ENCODE measurements at places on chromosomes 5 and 9.

DNA sequence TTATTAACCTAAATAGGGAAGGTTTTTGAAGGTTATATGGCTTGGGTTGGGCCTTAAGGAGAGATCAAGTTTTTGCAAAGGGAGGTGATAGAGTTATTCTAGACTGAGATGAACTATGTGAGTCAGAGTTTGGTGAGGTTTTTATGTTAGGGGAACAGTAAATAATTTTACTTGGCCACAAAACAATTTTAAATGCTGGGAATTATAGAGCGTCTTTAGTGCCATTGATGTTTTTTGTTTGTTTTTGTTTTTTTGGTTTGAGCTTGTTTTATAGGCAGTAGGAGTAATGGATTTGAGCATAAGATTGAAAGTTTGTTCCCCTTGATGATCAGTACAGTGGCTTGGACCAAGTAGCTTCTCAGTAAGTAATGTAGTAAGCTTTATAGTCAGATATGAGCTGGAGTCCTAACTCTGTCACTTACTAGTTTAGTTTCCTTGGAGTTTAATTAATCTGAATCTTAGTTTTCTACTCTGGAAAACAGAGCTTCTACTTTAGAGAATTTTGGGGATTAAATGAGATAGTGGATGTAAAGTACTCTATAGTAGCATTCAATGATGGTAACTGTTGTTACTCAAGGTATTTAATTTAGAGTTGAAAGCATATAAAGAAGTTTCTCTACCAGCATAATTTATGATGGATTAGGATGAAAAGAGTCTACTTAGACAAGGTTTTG, 2.9 kb downstream of the NAA35 start:
- DNase-seq = no peak

DNA sequence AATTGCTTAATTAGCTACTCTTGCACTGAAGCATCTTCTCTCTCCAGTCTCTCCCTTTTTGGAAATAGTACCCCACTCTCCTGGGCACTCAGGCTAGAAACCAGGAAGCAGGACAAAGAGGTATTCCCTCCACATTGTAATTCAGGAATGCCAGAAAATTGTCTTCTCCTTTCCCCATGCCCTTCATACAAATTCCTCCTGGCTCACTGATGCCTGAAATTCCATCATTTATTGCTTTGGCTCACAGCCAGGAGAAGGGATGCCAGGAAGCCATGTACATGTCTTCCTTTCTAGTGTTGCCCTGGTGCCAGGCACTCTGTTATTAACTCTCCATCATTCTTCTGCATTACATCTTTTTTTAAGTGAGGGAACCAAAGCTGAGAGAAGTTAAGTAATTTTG, 716.5 kb upstream of the C9orf72 start:
- no peak for DNase-seq

GRCh38 chr5:167378894-167379723, 912.3 kb upstream of the WWC1 start:
- no peak for DNase-seq

- no peak for DNase-seq
These were observed 49.7 kb upstream of the GRHPR start for GRCh38 chr9:37372839-37373238.

DNA sequence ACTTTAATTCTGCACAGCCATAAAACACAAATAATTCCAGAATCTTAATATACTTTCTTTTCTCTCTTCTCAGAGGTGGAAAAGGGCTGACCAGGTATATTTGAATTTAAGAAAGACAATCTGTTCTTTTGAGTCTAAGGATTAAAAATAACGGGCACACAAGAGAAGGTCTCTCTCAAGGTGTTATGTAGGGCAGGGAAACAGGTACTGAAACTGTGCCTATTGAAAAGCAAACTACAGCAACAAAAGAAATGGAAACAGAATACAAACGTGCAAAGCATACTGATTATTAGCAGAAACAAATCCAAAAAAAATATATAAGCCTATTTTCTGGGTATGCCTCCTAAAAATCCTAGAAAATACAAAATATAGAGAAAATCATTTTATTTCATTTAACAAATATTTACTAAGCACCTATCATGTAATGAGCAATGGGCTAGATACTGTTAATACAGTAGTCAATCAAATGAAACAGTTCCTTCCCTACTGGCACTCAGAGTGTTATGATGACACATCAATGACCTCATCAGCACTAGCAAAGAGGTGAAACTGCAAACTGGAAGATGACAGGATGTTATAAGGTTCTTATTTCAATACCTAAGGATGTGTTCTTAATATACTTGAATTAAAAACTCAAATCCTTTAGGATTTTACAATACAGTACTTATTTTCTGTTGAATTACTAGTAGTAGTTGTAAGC, 87.7 kb downstream of the AUH start:
- no peak for DNase-seq
